Posterior cingulate gyrus (tissue), 11 donors: ENCODE measurements at places on chromosomes 2 and 18.

DNA sequence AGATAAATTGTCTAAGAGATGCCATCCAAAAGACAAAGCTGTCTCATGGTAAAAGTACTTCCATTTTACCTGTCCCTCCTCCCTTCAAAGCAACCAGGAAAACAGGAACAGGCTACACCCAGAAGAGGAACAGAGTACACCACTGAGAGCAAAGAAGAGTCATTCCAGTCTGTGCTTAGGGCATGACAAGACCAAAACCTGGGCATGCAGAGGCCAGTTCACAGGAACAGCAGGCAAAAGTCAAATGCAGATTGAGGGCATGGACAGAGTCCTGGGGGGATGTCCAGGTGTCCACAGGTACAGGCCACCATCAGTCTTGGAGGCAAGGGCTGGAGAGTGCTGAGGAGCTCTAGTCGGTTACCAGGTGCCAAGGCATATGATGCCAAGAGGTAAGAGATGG, 23.7 kb downstream of the PLEK start:
- DNase-seq = no peak

DNA sequence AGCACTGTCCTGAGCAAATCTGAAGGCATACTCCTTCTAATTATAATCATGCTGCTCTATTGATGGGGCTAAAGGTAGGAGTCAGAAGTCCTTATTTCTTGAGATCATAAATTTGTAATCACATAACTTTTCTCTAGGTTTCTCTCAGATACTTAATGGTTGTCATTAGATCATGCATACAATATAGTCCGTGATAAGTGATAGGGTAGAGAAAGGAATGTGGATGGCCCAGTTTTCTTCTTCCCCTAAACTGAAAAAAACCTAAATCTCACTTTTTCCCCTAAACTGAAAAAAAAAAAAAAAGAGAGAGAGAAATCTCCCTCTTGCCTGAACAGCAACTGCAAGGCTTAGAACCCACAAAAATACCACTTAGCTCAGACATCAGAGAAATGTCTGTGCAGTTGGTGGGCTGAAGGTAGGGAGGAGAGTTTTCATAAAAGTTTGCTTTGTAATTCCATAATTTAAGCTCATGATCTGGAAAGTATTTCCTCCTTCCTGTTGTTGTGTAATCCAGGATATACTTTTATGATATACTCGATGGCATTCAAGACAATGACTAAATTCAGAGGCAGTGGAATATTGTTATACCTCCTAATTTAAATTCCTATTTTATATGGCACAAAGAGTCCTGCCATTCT, 79.3 kb upstream of the ITPRID2 start:
- no peak for DNase-seq

DNA sequence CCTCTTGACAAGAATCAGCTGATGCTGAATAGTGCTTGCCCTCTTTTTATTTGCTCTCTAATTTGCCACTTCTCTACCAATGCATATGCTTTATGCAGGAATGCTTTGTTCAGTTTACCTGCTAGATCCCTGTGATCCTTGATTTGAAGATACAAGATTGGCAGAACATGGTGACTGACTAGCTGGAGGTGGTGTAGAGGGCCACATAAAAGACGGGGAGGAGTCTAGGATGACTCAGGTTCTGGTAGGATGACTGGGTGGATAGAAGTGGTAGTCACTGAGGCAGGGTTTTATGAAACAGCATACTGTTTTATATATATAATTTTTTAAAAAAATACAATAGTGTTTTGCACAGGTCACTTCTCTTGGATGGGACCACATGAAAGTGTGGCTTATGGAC, 6.3 kb upstream of the ADGRF3 start:
- DNase-seq = no peak

DNA sequence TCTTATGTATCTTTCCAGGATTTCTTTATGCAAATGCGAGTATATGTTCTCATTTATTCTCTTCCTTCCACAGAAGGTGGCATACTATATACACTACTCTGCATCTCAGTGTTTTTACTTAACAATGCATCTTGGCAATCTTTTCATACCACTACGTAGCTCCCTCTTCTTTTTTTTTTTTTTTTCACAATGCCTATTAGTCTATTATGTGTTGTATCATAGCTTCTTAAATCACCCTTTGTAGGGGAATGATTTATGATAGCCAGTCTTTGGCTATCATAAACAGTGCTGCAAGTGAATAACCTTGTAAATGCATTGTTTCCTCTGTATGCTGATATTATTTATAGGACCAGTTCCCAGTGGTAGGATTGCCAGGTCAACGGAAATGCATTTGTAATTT, 204.2 kb downstream of the BABAM2 start:
- no peak for DNase-seq

GRCh38 chr2:181104512-181105115, 124.2 kb downstream of the UBE2E3 start:
- no peak for DNase-seq

GRCh38 chr18:50662775-50663383, 103.0 kb downstream of the MAPK4 start:
- no peak for DNase-seq

DNA sequence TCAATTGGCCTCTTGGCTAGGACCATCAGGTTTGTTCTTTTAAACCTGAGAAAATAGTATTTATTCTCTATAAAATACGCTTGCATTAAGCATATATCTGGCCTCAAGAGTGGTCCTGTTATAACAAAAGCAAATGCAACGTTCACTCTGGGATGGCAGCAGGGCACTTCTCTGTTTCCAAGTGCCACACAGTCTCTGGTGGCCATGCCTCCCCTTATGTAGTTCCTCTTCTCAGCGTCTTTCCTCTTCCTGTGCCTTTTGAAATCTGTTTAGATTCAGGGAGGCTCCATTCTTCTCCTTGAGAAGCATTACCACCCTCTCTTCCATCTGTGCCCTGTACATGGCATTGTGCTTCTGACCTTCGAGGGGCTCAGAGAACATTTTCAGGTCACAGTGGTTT, 51.9 kb downstream of the TSHZ1 start:
- DNase-seq = no peak

DNA sequence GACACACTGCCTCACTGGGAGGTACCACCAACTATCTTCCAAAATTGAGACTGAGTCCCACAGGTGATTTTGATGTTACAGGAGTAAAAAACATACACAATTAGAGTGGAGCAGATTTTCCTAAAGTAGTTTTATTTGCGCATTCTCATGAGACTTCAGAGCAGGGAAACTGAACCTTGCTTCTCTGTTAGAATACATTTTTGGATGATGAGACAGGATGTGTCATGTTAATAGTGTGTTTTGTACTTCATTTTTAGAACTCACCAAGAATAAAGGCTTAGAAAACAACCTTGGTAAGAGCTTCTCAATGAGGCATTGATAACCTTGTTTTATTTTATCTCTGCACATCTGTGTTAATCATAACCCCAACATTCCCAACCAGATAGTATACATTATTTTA, 310.2 kb upstream of the GALNT5 start:
- no peak for DNase-seq

DNA sequence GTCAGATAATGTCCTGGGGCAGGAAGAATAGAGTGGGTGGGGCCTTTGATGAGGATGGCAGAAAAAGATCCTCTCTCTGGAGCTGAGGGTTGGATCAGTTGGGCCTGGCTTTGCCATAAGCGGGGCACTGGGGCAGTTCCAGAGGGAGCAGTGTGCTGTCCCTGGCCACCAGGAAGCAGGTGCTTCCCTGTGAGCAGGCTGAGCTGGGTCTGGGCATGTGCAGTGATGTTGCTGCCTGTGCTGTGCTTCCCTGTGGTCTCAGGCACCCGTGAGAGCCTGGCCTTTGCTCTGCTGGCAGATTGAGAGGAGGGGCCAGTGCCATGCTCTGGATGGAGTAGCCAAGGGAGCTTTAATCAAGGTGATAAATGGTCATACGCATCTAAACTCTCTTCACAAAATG, 14.6 kb upstream of the NPPC start:
- DNase-seq = no peak

DNA sequence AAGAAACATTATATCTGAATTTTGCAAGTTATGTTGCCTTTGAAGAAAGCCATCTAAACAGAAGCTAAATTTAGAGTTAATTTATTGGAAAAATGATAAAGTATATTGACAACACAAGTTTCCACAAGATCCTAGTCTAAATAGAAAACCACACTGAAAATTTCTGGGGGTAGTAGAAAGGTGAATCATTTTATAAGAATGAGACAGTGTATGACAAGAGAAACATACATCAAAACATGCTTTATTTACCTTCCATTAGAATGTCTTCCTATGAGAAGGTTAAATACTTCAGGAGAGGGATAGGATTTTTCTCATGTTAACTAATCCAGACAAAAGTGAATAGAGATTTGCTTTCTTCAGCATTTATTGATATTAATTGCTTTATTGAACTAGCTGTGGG, 1389.8 kb upstream of the ZEB2 start:
- no peak for DNase-seq
